ENCODE measurements at places on chromosomes 16 and 17. TPM values are rescaled to one million over a fixed set of nuclear protein-coding genes. Genes with fewer than 3 reads are reported as not detected.
A peak's percentile ranks its signal among the peaks of the same experiment; 100 is the strongest.

GRCh38 chr17:19753051-19753509 is 5.0 kb upstream of the ALDH3A1 start:
- DNase-seq, result no peak

- DNase-seq, result no peak
These were observed 4.0 kb downstream of the SLC35B1 start for GRCh38 chr17:49703557-49704277.

- no peak for DNase-seq
These were observed 4.3 kb downstream of the SLC16A3 start for GRCh38 chr17:82232876-82233785.

GRCh38 chr16:3129137-3130131 is 5.4 kb upstream of the ZNF213 start:
- DNase-seq, result peak; percentile 79

The TERB1 gene
- polyA plus RNA-seq, result 0.10 TPM

GRCh38 chr17:37309051-37309450 is 66.7 kb upstream of the C17orf78 start:
- no peak for DNase-seq

GRCh38 chr16:12358898-12359297 is 382.4 kb downstream of the SNX29 start:
- DNase-seq, result no peak

GRCh38 chr17:38507436-38507835 is 79.2 kb downstream of the ARHGAP23 start:
- DNase-seq, result no peak

- no peak for DNase-seq
These were observed 36.7 kb downstream of the MYO1D start for GRCh38 chr17:32840241-32840640.

GRCh38 chr16:46884513-46885293 is 541 bp downstream of the GPT2 start:
- no peak for DNase-seq

GRCh38 chr16:6527646-6528045 is 805.0 kb upstream of the RBFOX1 start:
- no peak for DNase-seq

The METTL2A gene
- polyA plus RNA-seq, result 21.4 TPM

The CD19 gene
- 0.62 TPM for polyA plus RNA-seq

The PRSS53 gene
- polyA plus RNA-seq, result 2.0 TPM

DNA sequence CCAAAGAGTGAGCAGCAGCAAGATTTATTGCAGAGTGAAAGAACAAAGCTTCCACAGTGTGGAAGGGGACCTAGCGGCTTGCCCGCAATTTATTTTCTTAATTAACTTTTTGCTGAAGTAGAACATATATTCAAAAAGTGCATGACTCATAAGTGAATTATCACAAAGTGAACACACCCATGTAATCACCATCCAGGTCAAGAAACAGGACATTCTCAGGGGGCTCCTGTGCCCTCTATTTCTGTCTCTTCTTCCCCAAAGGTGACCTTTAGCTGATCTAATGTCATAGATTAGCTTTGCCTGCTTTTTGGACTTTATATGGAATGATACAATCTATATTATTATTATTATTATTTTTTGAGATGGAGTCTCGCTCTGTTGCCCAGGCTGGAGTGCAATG is 19.9 kb downstream of the ERAL1 start:
- no peak for DNase-seq

- no peak for DNase-seq
These were observed 22.3 kb downstream of the CAPNS2 start for GRCh38 chr16:55588799-55589198.

- no peak for DNase-seq
These were observed 32.9 kb downstream of the TRARG1 start for GRCh38 chr17:1312261-1312870.

DNA sequence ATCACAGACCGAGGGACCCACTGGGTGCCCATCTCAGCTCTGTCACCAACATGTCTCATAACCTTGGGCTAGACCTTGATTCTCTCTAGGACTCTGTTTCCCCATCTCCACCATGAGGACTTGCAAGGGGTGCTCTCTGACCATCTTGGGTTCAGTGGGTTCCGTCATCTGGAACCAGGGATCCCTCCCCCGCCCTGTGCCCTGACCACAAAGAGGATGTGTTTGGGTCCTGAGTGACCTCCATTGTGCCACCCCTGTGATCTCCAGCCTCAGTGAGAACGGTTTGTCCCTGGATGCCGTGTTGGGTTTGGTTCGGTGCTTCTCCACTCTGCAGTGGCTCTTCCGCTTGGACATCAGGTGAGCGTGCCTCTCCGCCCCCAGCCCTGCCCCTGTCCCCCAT is 49.1 kb upstream of the CPNE2 start:
- DNase-seq, result no peak

DNA sequence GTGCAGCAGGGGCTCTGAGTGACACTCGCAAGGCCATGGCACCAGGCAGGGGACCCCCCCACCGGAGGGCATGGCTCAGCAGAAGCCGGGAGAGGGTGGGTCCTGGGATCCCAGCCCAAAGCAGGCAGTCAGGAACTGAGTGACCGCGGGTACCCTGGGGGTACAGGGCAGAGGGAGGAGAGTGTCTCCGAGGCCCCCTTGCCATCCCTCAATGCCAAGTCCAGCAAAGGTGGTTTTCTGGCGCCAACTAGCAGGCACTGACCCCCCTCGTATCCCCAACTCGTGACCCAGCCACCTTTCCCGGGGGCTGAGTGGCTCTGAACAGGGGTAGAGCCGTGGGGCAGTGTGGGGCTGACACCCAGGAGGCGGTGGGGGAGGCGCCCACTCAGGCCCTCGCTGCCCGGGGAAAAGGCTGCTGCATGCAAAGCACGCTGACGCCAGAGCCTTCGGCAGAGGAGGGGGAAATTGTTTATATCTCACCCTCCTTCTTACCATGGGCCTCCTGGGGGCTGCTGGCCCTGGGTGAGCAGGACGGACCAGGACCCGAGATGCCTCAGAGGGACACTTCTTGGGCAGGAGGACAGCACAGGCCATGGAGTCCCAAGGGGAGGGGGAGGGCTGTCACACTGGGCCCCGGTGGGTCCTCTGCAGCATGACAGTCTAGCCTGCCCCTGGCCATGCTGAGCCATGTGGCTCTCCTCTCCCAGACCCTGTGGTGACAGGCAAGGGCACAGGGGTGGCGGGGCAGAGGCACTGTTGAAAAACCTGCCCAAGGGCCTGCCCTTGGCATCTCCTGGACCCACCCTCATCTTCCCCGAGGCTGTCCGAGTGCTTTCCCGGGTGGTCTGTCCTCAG is 14.6 kb upstream of the ENPP7 start:
- no peak for DNase-seq

The ZNF597 gene
- 4.2 TPM for polyA plus RNA-seq

DNA sequence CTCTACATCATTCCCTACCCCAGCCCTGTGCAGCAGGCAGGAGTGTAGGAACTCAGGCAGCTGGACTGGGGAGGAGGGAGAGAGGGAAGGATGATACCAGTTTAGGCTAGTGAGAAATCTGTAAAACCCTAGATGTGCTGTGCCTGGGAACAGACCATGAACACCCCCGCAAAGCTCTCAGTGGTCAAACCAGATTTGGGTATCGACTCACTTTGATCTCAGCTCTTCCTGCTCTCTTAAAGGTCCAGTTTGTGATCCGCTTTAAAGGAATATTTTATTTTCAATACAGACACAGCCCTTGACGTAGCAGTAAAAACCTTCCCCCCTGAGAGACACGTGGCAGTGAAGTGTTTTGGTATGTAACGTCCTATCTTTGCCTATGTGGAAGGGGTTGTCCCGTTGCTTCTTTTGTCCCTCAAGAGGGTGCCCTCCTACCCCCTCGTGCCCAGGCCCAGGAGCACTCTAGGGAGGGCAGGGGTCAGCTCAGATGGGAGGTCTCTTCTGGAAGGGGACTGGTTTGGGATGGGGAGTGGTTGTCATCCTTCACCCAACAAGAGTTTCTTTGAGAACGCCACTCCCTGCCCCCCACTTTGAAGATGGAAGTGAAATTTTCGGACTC is 19.3 kb upstream of the TBX2 start:
- no peak for DNase-seq

The NKD1 gene
- polyA plus RNA-seq, result 31.4 TPM

DNA sequence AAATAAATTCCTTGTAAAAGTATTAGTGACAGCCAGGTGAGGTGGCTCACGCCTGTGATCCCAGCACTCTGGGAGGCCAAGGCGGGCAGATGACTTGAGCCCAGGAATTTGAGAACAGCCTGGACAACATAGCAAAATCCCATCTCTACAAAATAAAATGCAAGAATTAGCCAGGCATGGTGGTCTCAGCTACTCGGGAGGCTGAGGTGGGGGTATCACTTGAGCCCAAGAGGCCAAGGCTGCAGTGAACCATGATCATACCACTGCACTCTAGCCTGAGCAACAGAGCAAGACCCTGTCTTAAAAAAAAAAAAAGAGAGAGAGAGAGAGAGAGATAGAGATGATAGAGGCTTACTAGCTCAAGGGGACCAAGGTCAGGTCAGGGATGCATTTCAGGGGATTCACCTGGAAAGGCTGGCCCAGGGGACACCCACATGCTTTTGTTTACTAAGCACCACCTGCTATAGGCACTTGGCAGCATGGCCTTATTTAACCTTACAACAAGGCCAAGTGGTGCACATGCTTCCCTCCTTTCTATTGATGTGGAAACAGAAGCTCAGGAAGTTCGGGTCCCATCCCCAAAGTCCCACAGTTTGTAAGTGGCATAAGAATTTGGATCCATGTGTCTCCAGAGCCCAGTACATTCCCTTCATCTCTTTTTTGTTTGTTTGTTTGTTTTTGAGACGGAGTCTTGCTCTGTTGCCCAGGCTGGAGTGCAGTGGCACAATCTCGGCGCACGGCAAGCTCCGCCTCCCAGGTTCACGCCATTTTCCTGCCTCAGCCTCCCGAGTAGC is 12.4 kb upstream of the SRCIN1 start:
- no peak for DNase-seq

GRCh38 chr17:64426596-64426995 is 22.3 kb upstream of the MILR1 start:
- DNase-seq, result no peak

- no peak for DNase-seq
These were observed 31.9 kb downstream of the TENT4B start for GRCh38 chr16:50185005-50185505.

- no peak for DNase-seq
These were observed 16.6 kb upstream of the CBX8 start for GRCh38 chr17:79813297-79814126.

- no peak for DNase-seq
These were observed 16.1 kb downstream of the SLFN5 start for GRCh38 chr17:35259001-35259400.

The SRR gene
- 25.2 TPM for polyA plus RNA-seq
